Activated CD4-positive, alpha-beta T cell treated with anti-CD3 and anti-CD28 coated beads, Interleukin-2, Interleukin-4, amounts not matched to agents 100 ng/mL and 50 ng/mL, durations not matched to agents 16 hours and 8 hours (primary cell): ENCODE measurements at places on chromosomes 13 and 19.

DNA sequence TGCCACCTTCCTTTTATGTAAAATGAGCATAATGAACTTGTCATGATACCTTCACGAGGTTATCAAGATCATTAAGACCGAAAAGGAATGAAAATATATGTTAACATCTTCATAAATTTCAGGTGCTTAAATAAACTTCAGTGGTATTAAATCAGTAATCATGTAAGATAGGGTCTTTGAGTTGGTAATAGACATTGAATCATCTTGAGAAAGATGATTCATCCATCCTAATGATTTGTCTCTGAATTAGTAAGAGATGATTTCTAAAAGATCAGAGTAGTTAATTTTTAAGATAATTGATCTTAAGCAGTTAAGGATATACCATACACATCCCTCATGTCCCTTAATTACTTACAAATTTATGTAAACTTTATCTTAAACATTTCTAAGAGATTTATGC is 52.0 kb downstream of the COG3 start:
- no peak for DNase-seq

GRCh38 chr13:21330126-21330861 is 128.8 kb downstream of the ZDHHC20 start:
- DNase-seq: peak; percentile 79

- DNase-seq: no peak
These were observed 4.1 kb downstream of the ZNF805 start for GRCh38 chr19:57244513-57244912.

DNA sequence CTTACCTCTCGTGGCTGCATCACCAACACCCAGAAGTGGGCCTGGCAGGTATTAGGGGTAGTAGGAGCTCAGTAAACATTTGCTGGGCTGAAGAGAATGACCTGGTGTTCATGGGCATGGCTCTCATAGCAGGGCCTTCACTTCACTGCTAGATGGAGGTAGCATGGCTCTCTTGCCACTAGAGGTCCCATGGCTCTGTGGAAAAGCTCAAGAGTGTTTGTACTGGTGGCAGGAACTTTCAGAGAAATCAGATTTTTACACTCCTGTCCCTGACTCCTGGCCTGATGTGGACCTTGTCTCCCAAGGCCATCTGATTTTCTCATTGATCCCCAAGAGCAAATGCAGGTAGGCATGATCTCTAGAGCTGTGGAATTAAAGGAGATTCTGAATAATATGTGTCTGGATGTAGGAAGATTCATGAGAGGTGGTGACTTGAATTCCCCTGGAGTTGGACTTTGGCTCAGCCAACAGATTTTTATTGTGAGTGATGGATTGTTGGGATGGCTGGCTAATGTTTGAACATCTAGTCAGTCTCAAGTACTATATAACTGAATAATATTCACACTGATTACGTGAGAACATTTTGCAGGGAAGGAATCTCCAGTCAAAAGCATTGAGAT is 5.7 kb downstream of the ZNF574 start:
- DNase-seq: peak; percentile 23

DNA sequence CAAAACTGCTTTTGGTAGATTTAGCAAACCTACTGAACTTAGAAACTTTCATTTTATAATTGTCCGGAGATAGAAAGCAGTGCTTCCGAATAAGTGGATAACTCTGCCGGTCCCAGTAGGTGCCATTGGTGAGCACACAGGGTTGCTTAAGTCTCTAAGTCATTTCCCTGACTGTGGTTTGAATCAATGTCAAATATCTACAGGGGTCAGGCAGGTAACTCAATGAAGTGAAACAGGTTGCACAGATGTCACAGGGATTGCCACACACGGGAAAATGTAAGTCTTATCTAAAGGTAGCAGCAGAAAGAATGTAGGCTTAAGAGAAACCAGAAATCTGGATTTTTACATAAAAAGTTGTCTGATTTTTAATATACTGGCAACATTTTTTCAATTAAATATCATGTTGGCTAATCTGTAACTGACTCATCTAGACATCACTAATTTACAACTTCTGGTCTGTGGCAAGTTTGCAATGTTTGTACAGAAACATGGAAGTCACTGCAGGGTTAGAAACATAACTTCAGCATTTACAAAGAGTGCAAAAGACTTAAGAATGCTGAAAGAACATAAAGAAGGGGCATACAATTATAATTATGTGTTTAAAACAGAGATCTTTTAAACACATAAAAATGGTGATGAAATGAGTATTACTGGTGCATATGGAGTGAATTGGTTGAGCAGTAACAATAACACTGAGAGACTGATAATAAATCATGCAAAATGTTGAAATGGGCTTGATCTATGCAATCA is 14.3 kb upstream of the LRRC63 start:
- DNase-seq: no peak

GRCh38 chr19:41273076-41273475 is 8.9 kb downstream of the HNRNPUL1 start:
- DNase-seq: no peak

GRCh38 chr19:40398417-40399131 is 8.6 kb upstream of the HIPK4 start:
- peak; percentile 49 for DNase-seq

- no peak for DNase-seq
These were observed 89.8 kb downstream of the KDM4B start for GRCh38 chr19:5058521-5059212.

GRCh38 chr13:66830940-66831716 is 399.0 kb downstream of the PCDH9 start:
- DNase-seq: no peak

GRCh38 chr19:22052644-22053013 is 345 bp downstream of the ZNF257 start:
- DNase-seq: peak; percentile 6

- no peak for DNase-seq
These were observed 100.2 kb upstream of the SIAH3 start for GRCh38 chr13:45951724-45952123.

DNA sequence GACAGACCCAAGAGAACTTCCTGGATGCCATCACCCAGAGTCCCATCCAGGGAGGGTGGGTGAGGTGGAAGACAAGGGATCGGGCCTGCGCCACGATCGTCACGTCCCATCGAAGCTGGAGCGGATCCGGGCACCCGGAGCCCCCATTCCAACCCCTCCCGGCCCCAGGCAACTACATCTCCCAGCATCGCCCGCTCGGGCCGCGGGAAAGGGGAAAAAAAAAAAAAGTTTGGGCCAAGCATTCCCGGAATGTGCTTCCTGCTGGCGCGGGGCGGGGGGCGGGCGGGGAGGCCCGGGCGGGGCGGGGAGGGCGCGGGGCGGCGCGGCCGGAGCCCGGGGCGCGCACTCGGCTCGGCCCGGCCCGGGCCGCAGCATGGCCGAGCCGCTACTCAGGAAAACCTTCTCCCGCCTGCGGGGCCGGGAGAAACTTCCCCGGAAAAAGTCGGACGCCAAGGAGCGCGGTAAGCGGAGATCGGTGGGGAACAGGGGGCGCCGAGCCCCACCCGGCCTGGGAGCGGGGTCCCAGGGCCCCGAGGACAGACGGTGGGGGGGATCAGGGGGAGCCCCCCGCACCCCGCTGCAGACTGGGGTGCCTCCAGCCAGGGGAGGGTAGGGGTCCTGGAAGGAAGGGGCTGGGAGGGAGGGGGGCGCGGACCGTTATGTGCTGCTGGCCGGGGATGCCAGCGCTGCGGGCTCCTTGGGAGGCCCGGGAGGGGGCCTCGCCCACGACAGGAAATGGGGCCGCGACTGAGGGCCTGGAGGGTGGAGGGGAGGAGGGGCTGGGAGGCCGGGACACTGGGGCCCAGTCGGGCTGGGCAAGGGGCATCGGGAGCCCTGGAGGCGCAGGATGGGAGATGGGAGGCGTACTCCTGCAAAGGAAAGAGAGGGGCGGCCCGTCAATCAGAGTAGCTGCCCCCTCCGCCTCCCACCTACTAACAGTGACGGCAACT is at the start of gene SYDE1:
SYDE1 (plus strand) TSS at position 341 of the 950 bp plus-strand sequence; CDS start at position 374, 33 bp downstream.
- no peak for DNase-seq

GRCh38 chr13:75404726-75405125 is 77.2 kb downstream of the TBC1D4 start:
- DNase-seq: no peak

GRCh38 chr13:78764665-78765064 is 105.7 kb upstream of the OBI1 start:
- no peak for DNase-seq

DNA sequence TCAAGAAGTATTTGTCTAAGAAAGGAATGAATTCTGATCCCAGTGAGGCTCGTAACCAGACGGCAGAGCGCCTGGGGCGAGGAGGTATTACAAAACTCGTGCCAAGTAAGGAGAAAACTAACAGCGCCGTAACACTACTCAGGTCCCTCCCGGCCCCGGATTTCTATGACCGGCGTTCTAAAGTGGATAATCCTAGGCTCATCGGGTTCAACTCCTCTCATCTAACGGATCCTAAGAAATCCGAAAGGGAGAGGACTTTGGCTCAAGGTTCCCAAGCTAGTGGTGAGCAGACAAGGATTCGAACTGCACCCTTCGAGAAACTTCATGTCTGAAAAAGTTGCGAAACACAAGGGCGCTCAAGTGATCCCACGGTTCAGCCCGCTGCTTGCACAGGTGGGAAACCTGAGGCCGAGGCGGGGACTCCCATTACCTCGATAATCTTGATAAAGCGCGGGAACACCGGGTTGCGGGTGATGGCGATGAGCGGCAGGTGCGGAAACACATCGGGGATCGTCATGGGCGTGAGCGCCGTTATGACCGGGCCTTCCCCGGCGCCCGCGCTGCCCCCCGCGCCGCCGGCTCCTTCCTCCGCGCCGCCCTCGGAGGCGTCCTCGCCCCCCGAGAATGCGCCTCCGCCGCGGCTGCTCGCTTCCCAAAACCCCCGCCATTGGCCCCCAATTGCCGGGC is 529 bp downstream of the LONP1 start:
- DNase-seq: no peak

DNA sequence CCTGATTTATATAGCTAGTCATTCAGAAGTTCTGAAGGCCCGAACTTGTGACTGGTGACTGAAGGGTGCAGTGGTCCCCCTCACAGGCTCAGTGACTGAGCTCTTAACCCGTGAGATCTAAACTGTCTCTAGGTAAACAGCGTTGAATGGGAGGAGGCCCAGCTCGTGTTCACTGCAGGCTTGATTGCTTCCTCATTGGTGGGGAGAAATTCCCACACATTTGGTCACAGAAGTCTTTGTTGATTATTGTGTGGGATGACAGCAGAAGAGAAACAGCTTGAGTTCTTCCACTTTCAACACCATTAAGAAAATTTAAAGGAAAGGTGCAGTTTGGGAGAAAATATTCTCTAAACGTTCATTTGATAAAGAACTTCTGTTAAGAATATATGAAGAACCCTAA is 1178.0 kb downstream of the UQCRFS1 start:
- no peak for DNase-seq

DNA sequence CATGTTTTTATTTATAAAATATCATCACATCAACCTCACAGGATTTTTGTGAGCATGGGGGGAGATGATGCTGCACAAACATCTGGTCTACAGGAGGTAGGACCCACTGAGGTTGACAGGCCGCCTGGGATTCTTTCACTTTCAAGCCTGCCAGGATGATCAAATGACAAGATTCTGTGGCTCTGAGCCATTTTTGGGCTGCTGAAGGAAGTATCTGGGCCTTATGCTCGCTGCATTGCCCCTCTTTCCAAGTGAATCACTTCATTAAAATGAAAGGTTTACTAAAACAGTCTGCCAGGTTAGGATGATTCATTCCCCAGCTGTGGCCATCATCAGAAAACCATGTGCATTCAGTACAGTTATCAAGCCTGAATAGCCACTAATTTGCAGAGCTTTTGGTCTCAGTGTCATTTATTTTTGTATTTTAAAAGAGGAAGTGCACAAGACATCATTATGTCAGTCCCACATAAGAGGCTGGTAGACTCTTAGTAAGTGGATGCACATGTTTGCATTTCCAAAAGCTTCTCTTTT is 34.4 kb downstream of the STARD13 start:
- no peak for DNase-seq

GRCh38 chr13:83024955-83025594 is 857.2 kb downstream of the SLITRK1 start:
- no peak for DNase-seq

GRCh38 chr13:26019881-26020870 is 31.6 kb downstream of the SHISA2 start:
- DNase-seq: no peak

DNA sequence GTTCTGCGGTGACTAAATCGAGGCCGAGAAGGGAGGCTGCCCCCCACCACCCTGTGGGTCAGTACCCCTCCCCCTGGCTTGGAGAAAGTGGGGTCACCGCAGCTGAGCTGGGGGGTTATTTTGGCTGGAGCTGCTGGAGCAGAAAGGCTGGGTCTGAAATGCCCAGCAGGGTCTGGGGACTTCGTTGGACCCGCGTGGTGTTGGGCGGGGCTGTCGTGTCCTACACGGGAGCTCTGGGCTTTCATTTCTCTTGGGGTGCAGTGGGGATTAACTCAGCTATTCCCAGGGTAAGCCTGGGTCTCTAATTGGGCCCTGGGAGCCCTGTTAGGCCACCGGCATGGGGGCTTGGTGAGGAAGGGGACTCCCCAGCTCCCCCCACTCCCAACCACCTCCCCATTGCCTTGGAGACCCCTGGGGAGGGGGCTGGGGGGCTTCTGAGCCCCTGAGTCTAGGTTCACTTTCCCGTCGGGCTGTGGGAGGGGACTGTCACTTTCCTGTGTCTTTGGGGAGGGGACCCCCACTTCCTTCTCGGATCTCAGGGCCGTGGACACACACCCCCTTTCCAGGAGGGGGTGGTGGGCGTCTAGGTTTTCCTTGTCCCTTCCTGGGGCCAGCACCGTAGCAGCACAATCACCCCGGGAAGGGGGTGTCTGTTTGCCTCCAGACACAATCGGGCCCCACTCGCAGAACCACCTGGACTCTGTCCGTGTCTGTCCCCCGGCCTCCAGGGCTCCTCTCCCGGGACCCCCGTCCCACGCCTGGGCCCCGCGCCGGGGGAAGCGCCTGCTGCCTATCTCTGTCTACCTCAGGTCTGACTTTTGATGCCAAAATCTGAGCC is 10.2 kb upstream of the WDR18 start:
- no peak for DNase-seq

GRCh38 chr13:30745906-30746686 is 10.8 kb downstream of the ALOX5AP start:
- DNase-seq: no peak
